Stimulated activated CD4-positive, alpha-beta T cell treated with anti-CD3 and anti-CD28 coated beads, Interleukin-15, amount 100 ng/mL, for 48 hours (primary cell): ENCODE measurements at places on chromosomes 16 and 17.

DNA sequence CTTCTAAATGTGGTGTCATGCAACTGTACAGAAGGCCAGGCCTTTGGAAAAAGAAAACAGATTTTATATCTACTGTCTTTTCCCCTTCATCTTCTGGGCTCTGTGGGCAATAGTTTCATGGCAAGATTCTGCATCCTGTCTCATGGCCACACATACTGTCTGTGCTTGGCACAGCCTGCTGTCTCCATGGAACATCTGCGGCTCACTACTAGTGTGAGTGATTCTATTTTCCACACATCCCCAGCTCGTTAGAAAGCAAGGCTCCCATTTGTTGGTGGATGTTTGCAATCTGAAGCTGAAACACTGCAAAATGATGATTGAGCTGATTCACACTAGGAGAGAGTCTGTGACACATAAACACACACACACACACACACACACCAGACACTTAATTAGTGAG is 32.4 kb downstream of the CACNG3 start:
- no peak for DNase-seq

DNA sequence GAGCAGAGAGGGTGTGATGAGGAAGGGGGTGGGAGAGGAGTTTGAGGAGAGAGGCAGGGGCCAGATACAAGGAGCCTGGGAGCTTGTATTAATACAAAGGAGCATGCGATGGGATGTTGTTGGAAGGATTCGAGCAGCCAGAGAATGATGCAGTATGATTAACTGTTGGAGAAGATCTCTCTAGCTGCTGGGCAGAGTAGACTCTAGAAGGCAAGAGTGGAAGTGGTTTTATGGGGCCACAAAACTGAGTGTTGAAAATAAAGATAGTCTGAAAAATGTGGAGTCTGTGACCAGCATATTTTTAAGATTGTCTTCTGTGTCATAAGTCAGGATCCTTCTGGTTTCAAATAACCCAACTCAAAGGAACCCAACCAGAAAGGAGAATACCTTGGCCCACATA is 98.3 kb downstream of the MSI2 start:
- DNase-seq: no peak

DNA sequence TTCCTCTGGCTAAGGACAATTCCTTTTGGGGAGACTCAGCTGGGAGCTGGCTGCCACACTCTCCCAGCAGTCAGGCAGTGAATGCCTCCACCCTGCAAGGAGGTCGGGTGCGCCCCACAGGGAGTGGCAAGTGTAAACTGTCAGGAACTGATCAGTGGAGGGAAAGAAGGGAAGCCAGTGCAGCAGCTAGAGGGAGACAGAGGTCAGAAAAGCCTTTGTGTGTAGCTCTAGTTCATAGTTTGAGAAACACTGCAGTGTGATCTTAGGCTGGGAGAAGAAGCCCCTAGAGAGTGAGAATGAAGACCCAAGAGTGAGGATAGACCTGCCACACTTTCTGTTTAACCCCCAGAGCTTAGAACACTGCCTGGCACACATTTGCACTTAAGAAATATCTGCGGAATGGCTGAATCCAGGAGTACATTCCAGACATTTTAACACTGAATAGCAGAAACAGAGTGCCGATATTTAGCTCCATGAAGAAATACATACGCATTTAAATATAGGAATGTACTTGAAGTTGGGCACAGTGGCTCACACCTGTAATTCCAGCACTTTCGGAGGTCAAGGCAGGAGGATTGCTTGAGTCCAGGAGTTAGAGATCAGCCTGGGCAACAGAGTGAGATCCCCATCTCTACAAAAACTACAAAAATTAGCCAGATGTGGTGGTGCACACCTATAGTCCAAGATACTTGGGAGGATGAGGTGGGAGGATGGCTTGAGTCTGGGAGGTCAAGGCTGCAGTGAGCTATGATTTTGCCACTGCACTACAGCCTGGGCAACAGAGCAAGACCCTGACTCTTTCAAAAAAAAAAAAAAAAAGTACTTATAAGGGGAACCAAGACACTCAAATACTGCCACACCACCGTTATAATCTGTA is 11.1 kb upstream of the SLC5A11 start:
- no peak for DNase-seq

DNA sequence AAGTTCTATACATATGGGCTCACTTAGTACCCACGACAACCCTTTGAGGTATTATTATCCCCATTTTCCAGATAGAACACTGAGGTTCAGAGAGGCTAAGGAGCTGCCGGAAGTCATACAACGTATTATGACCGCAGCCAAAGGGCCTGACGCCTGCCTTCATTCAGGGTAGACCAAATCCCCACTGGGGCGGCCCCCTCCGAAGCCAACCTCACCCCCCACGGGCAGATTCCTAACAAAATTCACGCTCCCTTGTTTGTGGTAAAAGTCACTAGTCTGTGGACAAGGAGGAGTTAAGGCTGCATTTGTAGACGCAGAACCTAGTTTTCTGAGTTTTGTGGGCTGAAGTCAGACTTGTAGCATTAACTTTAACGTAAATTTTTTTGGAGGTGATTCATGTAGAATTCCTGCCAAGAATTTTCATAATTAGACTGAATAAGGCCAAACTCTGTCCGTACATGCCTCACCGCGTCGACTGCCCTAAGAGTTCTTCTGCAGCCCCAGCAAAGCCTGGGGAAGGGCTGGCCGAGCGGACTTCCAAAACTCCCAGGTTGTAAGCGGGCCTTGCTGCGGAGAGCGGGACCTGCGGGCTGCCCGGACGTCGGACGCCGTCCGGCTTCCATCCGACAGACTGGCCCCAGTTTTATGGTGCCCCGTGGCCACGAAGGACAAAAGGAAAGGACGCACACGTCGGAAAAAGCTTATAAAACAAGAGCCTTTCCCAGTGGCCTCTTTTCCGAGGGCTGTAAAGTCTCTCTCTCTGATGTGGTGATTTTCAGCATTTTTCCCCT is 75.7 kb downstream of the NXN start:
- DNase-seq: no peak

GRCh38 chr16:82609140-82609539 is 17.6 kb upstream of the CDH13 start:
- DNase-seq: no peak

DNA sequence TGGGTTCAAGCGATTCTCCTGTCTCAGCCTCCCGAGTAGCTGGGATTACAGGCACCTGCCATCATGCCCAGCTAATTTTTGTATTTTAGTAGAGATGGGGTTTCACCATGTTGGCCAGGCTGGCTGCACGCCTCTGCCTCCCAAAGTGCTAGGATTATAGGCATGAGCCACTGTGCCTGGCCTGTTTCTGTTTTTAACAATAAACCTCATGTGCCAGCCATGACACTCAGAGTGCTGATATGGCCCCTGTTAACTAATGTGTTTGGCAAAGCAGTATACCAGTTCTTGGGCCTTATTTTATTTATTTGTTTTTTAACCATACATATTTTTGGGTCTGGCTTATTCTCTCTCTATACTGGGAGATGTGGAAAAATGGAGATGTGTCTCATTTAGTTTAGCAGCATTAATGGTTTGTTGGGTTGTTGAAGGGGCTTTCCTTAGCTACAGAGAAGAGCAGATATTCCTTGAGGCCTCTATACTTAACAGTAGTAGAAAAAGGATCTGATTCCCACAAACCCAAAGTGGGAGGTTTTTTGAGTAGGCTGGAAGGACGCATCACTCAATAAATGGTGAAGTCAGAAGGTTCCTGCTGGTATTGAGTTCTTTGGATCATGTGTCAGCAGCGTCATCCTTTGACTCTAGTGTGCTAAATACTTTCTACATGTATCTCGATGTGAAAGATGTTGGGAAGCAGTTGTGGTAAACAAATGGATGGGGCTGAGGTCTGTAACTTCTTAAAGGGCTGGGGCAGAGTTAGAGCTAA is 16.2 kb upstream of the CDK5R1 start:
- DNase-seq: no peak

- no peak for DNase-seq
Measured at GRCh38 chr17:83143817-83144231, 64.4 kb downstream of the METRNL start.

DNA sequence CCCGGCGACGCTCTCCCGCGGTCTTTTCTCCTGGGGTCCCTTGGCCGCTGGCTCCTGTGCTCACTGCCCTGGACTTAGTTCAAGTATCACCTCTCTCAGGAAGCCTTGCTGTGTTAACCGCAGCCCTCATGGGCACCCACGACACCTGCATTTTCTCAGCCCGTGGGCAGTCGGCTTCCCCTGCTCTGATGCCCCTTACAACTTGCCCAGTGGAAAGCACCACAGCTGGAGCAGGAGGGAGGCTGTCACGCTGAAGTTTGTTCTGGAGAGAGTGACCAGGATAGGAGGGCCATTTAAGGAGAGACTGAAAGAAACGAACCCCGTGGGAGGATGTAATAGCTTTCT is 395 bp downstream of the STXBP4 start:
- DNase-seq: no peak

- DNase-seq: no peak
Measured at GRCh38 chr16:84103678-84104077, 13.1 kb downstream of the MBTPS1 start.

DNA sequence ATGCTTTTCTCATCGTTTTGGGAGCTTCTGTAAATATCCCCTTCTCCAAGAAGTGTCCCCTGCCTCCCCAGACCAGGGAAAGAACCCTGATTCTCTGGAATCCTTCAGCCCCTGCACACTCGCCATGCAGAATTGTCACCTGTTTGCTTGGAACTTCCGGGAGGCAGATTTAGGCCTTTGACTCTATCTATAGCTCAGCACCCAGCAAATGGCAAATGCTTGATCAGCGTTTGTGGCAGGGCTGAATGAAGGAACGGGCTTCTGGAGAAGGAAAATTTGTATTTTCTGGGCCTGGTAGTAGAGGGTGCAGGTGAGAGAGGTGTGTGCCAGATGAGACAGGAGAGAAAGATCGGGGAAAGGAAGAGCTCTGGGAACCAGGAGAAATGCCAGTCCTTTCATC is 18.3 kb upstream of the CACNG4 start:
- DNase-seq: no peak

DNA sequence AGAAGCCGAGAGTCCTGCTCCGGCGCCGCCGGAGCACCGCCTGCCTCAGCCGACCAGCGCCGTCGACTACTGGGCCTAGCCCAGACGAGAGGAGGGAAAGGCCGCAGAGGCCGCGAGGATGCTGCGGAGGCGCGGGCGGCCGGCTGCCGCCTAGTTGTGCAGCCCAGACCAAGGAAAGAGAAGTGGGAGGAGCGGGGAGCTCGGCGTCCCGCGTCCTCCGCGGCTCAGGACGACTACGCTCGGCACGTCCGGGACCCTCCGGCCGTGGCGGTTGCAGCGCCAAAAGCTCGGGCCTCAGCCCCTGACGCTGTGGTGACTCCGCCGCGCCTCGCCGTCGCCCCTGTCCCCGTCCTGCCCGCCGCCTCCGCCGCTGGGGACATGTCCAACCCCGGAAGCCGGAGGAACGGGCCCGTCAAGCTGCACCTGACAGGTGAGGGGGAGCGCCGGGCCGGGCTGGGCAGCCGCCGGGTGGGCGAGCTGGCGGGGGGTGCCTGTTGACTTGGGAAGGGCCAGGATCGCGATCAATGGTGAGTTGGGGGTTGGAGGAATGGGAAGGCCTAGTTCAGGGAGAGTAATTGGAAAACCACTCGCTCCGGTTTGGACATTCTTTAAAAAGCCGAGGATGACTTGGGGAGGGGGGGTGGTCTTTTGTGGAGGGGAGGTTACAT is 37.7 kb downstream of the RNF135 start:
- peak; percentile 16 for DNase-seq

DNA sequence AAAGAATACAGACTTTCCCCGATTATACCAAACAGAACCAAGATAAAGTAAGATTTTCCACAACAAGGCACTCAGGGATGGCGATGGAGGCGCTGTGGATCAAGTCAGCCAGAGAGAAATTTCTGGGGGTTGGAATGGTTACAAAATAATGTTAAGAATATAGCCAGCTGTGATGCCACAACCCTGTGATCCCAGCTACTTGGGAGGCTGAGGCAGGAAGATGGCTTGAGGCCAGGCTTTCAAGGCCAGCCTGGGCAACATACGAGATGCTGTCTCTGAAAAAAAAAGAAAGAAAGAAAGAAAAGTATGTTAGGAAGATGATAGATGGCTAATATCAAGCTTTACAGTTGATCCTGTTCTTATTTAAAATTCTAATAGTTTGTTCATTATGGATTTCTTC is 10.6 kb upstream of the ALOX12 start:
- DNase-seq: no peak

GRCh38 chr16:7086822-7087616 is 245.6 kb upstream of the RBFOX1 start:
- no peak for DNase-seq

- no peak for DNase-seq
Measured at GRCh38 chr17:58302919-58303585, 22.3 kb upstream of the MPO start.

- DNase-seq: no peak
Measured at GRCh38 chr17:30005709-30006320, 64.4 kb downstream of the EFCAB5 start.

GRCh38 chr16:4936991-4937781 is at the start of gene PPL:
PPL (minus strand) TSS chr16:4937148; CDS start chr16:4937045, 103 bp downstream.
- DNase-seq: no peak

DNA sequence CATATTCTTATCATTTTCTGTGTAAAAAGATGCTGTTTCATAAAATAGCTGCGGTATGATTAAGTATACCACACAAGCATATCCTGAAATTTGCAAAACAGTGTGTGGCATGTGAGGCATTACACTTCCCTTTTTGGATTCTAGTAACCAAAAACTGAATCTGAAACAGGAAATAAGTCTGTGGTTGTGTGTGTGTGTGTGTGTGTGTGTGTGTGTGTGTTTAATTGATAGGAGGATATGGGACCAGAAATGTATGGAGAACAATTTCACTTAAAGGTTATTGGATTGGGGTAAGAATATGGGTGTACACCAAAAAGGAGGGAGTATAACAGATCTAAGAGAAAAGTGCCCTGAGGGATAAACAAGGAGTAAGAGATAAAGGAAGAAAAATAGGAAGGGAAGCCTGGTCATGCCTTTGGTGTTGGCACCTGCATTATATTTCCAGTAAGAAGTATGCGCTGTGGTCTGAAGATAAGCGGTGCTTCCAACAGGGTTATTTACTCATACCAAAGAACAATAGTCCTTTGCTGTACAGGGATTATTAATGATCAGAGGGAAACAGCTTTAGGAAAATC is 4.0 kb downstream of the LYRM1 start:
- no peak for DNase-seq

GRCh38 chr16:51624080-51624775 is 473.2 kb upstream of the SALL1 start:
- DNase-seq: no peak

GRCh38 chr16:79061181-79061580 is 539.4 kb downstream of the MAF start:
- no peak for DNase-seq

GRCh38 chr17:74687886-74688285 is 24.8 kb downstream of the CD300LF start:
- no peak for DNase-seq

- DNase-seq: no peak
Measured at GRCh38 chr16:11346700-11347319, 1.6 kb downstream of the RMI2 start.

- DNase-seq: no peak
Measured at GRCh38 chr16:85395913-85396878, 216.9 kb upstream of the GSE1 start.

- DNase-seq: peak; percentile 42
Measured at GRCh38 chr17:4881761-4882555, 17.4 kb upstream of the C17orf107 start.

GRCh38 chr17:13957636-13958035 is 111.7 kb upstream of the COX10 start:
- no peak for DNase-seq

GRCh38 chr16:54655121-54655590 is 275.5 kb upstream of the IRX5 start:
- DNase-seq: no peak

GRCh38 chr17:50048988-50049387 is 6.9 kb upstream of the ITGA3 start:
- no peak for DNase-seq

GRCh38 chr17:79797492-79798298 is 818 bp upstream of the CBX8 start:
- DNase-seq: no peak

- no peak for DNase-seq
Measured at GRCh38 chr16:14608604-14609003, 21.5 kb downstream of the PARN start.
